Urinary bladder (tissue), 4 donors: ENCODE measurements at places on chromosomes 7 and 10. TPM values are rescaled to one million over a fixed set of nuclear protein-coding genes. Genes with fewer than 3 reads are reported as not detected.

Gene CFAP46
- not detected for polyA plus RNA-seq

DNA sequence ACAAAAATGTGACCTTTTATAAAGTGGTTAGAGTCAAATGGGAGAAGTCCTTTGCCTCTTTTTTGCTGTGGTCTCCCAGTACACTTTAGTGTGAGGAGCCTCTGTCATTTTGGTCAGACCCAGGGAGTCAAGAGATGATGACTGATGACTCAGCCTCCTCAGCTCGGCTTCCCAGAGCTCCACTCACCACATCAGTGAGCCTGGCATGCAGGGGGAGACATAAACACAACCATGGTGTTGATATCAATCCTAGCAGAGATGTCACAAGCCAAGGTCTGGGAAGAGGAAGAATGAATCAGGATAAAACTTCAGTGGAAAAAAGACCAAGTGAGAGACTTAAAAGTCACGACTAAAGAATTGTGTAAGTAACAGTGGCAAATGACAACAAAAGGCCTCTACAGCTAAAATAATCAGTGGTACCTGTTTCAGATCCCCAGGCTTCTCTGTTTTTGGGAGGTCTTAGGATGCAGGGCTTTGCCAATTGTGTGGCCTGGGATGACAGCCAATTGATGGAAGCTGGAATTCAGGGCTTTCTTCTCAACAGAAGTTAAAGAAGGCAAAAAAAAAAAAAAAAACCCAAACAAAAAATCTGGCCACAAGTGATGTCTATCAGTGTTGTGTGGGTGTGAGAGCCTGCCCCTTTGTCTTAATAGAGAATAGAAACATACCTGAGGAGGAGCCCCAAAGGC, 50.2 kb downstream of the TFAM start:
- DNase-seq, result no peak

GRCh38 chr10:119301397-119301796, 94.0 kb downstream of the GRK5 start:
- no peak for DNase-seq

Gene PPP1R3C
- polyA plus RNA-seq, result 24.5 TPM

DNA sequence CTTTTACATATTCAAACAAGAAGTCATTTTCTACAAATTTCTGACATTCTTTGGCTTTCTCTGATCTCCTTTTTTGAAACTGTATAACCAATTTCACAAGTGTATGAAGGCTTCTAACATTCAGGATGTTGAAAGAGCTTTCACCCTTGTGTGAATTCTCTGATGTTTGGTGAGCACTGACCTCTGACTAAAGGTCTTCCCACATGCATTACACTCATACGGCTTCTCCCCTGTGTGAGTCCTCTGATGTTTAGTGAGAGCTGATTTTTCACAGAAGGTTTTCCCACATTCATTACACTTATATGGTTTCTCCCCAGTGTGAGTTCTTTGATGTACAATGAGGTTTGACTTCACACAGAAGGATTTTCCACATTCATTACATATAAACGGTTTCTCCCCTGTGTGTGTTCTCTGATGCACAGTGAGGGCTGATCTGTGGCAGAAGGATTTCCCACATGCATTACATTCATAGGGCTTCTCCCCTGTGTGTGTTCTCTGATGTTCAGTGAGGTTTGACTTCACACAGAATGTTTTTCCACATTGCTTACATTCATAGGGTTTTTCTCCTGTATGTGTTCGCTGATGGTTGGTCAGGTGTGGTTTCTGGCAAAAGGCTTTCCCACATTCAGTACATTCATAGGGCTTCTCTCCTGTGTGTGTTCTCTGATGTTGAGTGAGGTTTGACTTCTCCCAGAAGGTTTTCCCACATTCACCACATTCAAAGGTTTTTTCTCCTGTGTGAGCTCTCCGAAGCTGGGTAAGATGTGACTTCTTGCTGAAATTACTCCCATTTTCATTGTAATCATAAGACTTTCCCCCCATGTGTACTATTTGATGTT, 25.7 kb downstream of the ZNF248 start:
- no peak for DNase-seq

Gene PHYHIPL
- polyA plus RNA-seq, result 0.54 TPM

GRCh38 chr7:7175075-7175695, 7.2 kb upstream of the C1GALT1 start:
- DNase-seq, result no peak

GRCh38 chr7:25664593-25664992, 436.3 kb upstream of the NPVF start:
- no peak for DNase-seq

- DNase-seq, result no peak
Observed at GRCh38 chr7:23357190-23358093, 58.3 kb downstream of the MALSU1 start.

DNA sequence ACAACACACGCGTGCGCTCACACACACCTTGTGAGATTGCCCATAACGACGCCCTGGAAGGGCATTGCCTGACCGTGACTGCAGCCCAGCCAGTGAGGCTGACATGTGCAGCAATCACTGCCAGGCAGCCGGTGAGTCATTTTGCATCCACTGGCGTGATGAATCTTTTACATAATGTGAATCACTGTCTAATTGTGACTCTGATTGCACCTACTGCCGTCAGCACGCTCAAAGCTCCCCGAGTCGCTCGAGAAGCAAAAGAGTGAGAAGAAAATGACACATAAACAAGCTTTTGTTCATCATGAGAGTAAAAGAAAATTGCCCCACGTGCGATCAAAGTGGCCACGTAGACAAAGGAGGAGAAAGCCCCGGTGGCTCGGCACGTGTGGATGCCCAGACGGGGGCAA, 117.4 kb upstream of the PFKP start:
- DNase-seq, result no peak

DNA sequence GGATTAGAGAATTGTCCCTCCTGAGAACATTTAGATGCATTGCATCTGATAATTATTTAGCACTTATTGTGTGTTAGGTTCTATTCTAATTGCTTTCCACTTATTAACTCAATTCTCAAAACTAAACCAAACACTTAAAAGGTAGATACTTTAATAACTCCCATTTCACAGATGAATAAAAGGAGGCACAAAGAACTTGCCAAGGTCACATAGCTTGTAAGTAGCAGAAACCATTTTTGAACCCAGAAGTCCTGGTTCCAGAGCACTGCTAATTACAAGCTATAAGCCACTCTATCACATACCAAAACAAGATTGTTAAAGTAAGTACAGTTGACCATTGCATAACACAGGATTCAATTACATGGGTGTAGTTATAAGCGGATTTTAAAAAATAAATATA, 164.9 kb downstream of the CPED1 start:
- no peak for DNase-seq

DNA sequence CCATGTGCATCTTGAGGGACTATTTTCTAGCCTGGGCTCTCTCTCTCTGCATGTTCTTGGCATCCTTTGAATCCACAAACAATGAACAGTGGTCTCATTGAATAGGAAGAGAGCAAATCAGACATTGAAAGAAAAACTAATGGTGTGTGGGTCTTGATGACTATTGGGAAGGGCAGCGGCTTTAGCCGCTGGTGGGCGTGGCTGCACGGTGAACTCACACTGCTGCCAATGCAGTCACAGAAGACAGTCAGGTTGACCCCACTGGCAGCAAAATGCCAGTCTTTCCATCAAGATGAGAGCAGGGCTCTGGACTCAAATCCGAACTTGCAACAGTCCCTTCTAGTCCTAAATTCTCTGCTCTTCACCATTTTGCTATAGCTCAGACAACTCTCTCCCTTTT, 91.0 kb downstream of the ADARB2 start:
- DNase-seq, result no peak

Gene PKD2L1
- polyA plus RNA-seq, result not detected

Gene PRKG1
- polyA plus RNA-seq, result 17.1 TPM

DNA sequence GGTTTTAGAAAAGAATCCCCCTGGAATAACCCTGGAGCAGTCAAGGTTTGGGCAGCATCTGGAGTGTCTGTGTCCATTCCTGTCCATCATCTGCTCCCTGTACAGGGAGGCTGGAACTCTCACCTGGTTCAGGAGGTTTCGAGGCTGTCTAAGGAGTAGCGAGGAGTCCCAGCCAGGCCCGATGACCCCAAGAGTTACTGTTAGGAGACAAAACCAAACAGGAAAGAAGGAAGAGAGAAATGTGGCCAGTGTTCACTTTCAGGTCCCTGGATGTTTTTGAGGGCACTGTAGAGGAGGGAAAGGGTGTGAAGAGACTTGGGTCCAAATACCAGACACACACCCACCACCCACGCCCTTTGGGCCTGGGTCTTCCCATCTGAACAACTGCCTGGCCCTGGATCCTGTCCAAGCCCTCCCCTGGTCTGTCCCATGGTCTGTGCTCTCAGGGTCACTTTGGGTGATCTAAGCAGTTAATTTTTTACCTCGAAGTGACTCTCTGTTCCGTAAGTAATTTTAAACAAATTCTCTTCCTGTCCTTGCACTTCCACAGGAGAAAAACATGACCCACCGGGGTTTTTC, 117.1 kb downstream of the ZMIZ1 start:
- no peak for DNase-seq

DNA sequence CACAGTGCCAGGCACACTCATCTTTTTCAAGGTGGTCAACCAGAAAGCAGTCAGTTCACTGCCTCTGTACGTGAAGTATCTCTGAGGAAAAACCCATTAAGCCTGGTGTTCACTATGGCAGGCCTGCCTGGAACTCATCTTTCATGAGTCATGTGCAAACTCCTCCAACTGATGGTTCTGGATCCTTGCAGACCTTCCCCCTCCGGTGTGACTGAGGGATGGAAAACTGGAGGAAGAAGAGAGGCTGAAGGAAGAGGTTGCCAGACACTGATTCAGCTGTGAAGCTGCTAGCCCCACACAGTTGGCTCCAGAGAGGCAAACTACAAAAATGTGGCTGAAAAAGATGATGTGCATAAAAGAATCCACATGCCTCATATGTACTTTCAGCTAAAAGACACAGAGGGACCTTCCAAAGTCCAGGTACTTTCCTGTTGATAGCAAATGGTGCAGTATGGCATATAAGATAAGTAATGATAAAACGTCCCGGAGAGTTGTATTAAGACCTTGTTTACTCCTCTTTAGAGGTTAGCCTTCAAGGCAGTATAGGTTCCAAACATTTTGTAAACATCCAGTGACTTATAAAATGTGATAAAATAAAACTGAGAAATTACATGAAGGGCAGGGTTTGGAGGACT, 2.7 kb downstream of the CYP3A5 start:
- no peak for DNase-seq

- no peak for DNase-seq
Observed at GRCh38 chr10:4038000-4038399, 253.0 kb upstream of the KLF6 start.

GRCh38 chr10:43160046-43160920, 22.0 kb downstream of the CSGALNACT2 start:
- no peak for DNase-seq

DNA sequence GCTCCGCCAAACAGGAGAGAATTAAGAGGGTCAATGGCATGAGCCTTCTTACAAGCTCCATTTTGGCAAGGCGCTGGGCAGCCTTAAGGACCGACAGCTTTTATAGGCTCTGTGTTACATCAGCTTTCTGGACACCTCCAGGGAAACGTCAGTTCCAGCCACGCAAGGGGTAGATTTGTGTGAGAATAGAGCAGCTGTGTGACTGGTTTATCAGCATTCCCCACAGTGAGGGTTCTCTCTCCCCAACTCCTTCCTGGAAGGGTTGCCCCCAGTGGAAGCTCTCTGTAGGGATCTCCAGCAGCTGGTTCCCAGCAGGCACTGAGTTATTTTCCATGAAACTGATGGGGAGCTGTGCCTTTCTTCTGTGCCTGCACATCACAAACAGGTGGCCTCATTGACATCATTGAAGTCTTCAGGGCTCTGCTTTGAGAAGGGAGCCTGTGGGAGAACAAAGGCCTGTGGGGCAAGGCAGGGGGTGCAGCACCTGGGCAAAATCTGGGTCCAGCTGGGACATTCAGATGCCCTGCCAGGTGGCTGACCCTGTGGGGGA, at the start of gene CUZD1:
Gene CUZD1 (minus strand): TSS at position 75 of the 550 bp plus-strand sequence. CDS start 14 bp downstream, at position 61.
- DNase-seq, result no peak

GRCh38 chr10:48934672-48935501, 4.8 kb downstream of the LRRC18 start:
- DNase-seq, result no peak

DNA sequence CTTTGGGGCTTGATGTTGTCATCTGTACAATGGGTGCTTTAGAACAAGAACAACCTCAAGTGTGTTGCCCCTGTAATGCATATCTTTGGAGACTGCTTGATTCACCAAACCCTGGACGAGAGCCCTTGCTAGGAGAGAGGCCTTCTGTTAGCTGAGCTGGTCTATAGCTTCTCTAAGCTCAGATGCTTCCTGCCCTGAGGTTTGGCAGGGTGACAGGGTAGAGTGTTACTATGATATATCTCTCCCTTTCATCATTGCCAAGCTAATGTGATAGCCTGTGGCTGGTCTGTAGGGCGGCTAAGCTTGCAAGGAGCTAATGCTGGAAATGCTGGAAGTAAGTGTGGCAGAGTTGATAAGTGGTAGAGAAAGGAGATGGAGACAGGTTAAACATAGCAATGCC, 364.1 kb downstream of the RPS24 start:
- DNase-seq, result no peak

- no peak for DNase-seq
Observed at GRCh38 chr7:108464743-108465142, 8.5 kb upstream of the NRCAM start.

GRCh38 chr7:28802450-28802849, 155.7 kb downstream of the TRIL start:
- DNase-seq, result no peak

Gene PILRA
- 27.8 TPM for polyA plus RNA-seq

- no peak for DNase-seq
Observed at GRCh38 chr7:152313217-152313616, 122.6 kb downstream of the KMT2C start.

Gene GNB2
- polyA plus RNA-seq, result 279 TPM

Gene SEC23IP
- polyA plus RNA-seq, result 16.9 TPM

DNA sequence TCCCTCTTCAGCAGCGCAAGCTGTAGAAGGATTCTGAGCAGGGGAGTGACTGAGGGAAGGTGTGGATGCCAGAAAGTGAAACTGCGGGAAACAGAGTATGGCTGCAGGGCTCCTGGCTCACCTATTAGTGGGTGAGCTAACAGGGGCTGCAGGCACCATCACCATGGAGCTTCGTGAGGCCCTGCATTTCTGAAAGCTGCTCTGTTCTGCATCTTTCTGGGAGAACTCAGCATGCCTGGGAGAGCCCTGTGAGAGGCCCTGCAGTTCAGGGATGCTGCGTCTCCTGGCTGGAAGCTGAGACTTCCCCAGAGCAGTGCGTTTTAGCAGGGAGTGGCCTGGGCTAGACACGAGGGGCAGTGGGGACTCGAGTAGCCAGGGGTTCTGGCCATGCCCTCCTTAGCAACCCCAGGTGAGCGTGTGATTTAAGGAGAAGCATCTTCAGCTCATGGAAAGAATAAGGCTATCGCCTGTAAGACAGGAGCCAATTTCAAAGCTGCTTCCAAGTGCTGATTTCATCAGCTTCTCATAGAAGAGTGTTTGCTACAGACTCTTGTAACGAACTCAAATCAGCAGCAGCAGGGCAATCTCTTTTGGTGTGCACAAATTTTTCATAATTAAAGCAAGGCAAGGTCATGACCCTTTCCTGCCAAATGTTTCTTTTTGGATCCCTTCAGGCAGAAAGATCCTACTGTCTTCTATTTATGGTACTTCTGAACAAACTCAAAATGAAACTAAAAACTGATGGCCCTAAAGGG, 293.6 kb upstream of the ZNF32 start:
- no peak for DNase-seq

Gene SH3PXD2A
- 29.6 TPM for polyA plus RNA-seq

- DNase-seq, result no peak
Observed at GRCh38 chr10:131686781-131687420, 213.9 kb upstream of the PPP2R2D start.
